Right renal pelvis (tissue), 4 donors: ENCODE measurements at places on chromosomes 7 and 10. TPM values are rescaled to one million over a fixed set of nuclear protein-coding genes. Genes with fewer than 3 reads are reported as not detected.

Gene CABCOCO1
- 2.2 TPM for polyA plus RNA-seq

Gene TET1
- 11.5 TPM for polyA plus RNA-seq

GRCh38 chr7:22417841-22418240 lies 60.9 kb upstream of the RAPGEF5 start:
- DNase-seq: no peak

DNA sequence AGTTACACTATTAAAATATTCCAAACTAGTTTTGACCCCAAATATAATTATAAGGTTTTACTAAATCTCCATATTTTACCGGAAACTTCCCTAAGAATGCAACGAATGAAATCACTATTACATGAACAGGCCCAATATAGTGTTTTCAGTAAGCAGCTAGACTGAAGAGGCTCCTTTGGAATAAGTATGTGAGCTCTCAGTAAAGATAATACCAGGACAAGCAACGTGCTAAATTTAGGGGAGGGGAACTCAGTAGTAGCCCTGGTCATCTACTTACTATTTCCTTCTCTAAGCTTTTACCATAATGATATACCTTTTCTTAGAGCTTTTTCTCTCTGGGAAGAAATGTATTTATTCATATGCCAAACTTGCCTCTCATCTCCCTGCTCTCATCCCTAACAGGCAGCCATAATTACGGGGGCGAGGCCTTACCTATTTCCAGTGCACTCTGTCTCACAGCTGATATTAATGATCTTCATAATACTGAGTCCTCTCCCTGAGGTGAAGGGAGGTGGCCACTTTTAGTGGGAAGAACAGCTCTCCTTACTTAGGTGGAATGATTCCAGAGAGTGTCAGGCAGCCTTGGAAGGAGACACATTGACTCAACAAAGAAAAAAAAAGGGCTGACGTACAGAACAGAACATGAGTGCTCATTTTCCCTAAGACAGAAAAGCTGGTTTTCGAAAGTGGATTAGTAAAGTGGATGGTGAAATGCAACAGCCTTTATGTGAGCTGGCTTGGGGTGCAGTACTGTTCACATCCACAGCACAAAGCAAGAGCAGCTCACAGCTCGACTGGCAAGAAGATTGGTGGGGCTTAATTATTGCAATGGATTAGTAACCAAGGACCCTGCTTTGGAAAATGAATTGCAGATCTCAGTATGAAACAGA lies 165.4 kb downstream of the GLI3 start:
- no peak for DNase-seq

DNA sequence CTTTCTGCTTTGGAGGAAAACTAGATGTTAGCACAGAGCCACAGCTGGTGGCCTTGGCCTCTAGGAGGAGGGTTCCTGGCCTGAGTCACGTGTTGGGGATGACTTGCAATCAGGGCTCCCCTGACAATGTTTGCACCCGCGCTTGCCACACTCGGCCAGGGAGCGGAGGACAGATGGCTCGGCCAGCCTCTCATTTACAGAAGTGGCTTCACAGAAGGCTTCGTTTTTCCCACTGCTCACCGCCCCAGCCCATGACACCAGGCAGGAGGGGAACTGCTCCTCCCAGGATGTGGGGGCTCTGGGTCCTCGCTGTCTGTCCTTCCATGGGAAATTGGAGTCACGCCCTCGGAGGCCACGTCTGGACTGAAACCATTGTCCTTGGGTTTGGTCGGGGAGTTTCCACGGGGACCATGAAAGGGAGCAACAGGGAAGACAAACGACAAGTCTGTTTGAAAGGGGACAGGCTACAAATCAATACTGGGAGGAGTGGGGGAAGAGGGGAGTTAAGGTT lies 49.6 kb upstream of the UBE3C start:
- DNase-seq: no peak

- DNase-seq: no peak
These were observed 31.2 kb downstream of the GPRIN2 start for GRCh38 chr10:46525177-46525823.

GRCh38 chr10:24156686-24157085 lies 52.3 kb upstream of the KIAA1217 start:
- DNase-seq: no peak

- DNase-seq: no peak
These were observed 6.4 kb downstream of the NOBOX start for GRCh38 chr7:144397086-144397485.
